ENCODE measurements at places on chromosomes 13 and 19. TPM values are rescaled to one million over a fixed set of nuclear protein-coding genes. Genes with fewer than 3 reads are reported as not detected.

DNA sequence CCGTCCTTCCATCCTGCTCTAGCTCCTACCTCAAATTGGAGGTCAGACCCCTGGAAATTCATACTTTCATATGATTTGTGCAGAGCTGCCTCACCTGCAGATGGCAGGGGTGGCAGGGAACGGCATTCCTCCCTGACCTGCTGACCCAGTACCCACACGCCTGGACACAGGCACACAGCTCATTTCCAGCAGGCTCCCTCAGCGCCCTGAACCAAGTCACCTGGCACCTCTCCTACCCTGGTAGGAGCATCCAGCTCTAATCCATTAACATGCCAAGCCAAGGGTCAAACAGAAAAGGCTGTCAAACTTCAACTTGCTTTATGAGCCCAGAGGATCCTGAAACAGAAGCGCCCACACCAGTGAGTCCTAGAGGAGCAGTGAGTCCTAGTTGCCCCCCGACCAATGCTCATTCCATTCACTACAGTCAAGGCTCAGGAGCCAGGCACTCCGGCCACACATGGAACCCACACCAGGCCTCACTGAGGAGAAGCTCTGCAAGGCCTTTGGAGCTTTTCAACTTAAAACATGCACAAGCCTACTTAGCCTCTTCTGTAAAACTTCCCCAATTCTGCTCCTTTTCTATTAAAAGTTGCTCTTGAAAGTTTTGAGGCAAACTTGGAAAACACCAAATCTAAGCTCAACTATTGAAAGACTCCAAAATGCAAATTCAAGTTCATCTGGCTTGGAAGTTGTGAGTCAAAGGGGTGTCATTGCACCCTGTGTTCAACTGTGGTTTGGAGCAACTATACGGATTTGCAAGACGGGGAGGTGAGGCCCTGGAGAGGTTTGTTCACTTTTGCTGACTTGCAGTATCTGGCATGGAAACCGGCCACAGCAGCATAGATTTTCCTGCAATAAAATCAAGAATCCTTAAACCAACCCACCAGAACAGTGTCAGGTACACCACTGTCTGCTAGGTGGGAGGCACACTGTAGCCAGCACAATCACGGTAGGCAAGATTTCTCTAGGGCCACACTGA lies 96.7 kb downstream of the CRYL1 start:
- no peak for DNase-seq
- H3K4me3 ChIP-seq: no peak overlapping the region
- no peaks in the 10 kb centered on the region for H3K4me1 ChIP-seq
- no peak overlapping the region for H3K27ac ChIP-seq
- H3K36me3 ChIP-seq: peaks cover 2% of the 10 kb centered on the region

DNA sequence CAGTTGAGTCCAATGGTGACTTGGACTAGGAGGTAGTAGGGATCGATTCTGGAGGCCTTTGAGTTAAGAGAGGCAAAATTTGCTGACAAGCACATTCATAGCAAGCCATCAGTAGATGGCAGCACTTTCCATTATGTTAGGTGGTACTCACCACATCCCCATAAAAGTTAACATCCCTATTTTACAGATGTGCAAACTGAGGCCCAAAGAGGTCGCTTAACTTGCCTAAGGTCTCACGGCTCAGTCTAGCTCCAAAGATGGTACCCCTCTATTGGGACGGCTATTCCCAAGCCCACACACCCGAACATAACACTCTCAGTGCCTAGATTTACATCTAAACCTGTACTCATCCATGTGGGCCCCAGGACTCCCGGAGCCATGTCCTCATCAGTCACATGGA lies 21.5 kb upstream of the FOSB start:
- no peak overlapping the region for H3K27ac ChIP-seq
- no peak for DNase-seq
- H3K27me3 ChIP-seq: no peaks in the 10 kb centered on the region
- peaks cover 72% of the 10 kb centered on the region for H3K4me1 ChIP-seq
- H3K36me3 ChIP-seq: peaks cover 3% of the 10 kb centered on the region

DNA sequence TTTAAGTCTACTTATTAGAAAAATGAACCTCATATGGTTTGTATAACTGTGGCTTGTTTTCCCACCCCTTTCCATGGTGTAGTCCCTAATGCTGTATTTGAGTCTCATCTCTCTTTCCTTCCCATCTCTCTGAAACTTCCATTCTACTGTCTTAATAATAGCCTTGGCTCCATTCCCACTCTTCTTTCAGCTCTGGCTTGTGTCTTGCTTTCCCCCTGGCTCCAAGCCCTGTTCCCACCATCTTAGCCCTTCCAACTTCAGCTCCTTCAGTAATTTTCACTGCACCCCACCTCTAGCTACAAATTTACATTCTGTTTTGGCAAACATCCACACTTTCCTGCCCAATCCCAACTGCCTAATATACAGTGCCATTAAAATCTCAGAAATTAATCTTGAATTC lies 137.5 kb downstream of the SLITRK6 start:
- H3K36me3 ChIP-seq: no peaks in the 10 kb centered on the region
- H3K27ac ChIP-seq: no peak overlapping the region
- DNase-seq: no peak
- no peaks in the 10 kb centered on the region for H3K27me3 ChIP-seq
- H3K4me1 ChIP-seq: no peaks in the 10 kb centered on the region

DNA sequence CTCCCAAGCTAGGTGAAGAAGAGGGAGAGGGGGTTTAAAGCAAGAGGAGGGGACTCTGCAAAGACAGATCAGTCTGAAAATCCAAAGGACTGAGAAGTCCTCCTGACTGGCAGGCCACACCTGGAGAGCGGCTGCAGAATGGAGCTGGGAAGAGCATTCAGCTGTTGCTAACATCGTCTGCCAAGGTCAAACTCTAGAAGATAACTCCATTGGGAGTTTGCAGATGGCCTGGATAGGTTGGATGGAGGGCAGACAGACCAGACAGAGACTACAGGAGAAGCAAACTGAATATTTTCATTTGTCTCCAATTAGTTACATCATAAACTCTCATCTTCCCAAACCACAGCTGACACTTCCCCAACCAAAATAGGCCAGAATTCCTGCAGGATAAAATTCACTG lies 19.9 kb upstream of the SHISA2 start:
- no peak overlapping the region for H3K4me3 ChIP-seq
- H3K27me3 ChIP-seq: peaks cover 7% of the 10 kb centered on the region
- DNase-seq: no peak
- no peaks in the 10 kb centered on the region for H3K36me3 ChIP-seq

Gene C13orf42
- total RNA-seq: not detected

Measured in CD4-positive, alpha-beta T cell (primary cell).